Stimulated activated CD4-positive, alpha-beta T cell treated with anti-CD3 and anti-CD28 coated beads, Interleukin-4, amount 100 ng/mL, for 4 hours (primary cell): ENCODE measurements at places on chromosomes 11 and 22.

GRCh38 chr22:30078320-30079311 is 1.6 kb upstream of the HORMAD2 start:
- DNase-seq = no peak

GRCh38 chr22:39871008-39871798 is 22.4 kb downstream of the ENTHD1 start:
- DNase-seq = no peak

DNA sequence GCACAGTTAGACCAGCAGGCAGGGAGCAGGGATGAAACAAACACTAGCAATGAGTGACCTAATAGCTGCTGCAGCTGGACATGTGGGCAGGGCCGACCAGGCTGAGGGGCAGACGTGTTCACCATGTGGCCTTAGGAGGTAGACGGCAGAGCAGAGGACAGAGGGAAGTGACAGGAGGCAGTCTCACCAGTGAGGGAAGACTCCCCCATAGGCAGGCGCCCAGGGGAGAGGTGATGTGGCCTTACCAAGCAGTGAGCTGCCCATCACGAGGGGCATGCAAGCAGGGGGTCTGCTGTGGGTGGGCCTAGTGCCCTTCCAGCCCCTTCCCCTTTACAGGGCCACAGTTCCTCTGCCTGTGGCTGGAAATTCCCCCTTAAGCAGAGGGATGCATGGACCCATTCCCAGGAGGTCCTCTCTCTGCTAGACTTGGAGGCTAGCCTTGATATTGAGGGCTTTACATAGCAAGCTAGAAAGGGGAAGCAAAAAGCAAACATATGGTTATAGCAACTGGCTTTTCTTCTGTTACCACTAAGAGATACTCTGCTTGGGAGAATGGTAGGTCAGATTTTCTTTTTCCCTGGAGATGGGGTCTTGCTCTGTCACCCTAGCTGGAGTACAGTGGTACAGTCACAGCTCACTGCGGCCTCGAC is 67.6 kb downstream of the MPPED1 start:
- no peak for DNase-seq

- DNase-seq = no peak
These were observed 133.4 kb downstream of the TEAD1 start for GRCh38 chr11:12807621-12808020.
